ENCODE measurements at places on chromosomes 5 and 9. TPM values are rescaled to one million over a fixed set of nuclear protein-coding genes. Genes with fewer than 3 reads are reported as not detected.

GRCh38 chr9:32010322-32010721 lies 374.1 kb upstream of the ACO1 start:
- DNase-seq = no peak

DNA sequence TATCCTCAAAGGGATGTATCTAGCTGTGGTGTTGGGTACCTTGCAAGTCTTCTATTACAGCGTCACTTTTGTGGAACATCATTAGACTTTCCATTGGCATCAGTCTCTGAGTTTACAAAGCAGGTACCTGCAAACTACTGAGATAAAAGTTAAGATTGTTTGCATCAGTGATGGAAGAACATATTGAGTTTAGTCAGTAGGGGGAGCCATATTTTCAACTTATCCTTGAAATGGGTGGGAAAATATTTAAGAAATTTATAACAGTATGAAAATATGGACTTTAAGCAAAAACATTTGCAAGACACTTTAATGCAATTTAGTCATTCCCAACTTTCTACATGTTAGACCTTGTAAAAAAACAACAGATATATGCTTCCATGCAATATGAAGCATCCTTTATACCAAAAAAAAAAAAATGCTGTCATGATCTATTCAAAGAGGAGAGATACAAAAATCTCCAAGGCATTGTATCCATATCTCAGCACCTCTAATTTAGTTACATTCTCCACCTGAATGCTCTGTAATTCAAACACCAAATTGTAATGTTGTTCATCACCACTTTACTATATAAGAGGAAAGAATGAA lies 98.6 kb upstream of the ADAMTS19 start:
- DNase-seq = no peak

- DNase-seq = no peak
Observed at GRCh38 chr5:88677943-88678769, 204.8 kb downstream of the MEF2C start.

- DNase-seq = peak; percentile 75
Observed at GRCh38 chr5:55636683-55637082, 75.4 kb downstream of the SLC38A9 start.

DNA sequence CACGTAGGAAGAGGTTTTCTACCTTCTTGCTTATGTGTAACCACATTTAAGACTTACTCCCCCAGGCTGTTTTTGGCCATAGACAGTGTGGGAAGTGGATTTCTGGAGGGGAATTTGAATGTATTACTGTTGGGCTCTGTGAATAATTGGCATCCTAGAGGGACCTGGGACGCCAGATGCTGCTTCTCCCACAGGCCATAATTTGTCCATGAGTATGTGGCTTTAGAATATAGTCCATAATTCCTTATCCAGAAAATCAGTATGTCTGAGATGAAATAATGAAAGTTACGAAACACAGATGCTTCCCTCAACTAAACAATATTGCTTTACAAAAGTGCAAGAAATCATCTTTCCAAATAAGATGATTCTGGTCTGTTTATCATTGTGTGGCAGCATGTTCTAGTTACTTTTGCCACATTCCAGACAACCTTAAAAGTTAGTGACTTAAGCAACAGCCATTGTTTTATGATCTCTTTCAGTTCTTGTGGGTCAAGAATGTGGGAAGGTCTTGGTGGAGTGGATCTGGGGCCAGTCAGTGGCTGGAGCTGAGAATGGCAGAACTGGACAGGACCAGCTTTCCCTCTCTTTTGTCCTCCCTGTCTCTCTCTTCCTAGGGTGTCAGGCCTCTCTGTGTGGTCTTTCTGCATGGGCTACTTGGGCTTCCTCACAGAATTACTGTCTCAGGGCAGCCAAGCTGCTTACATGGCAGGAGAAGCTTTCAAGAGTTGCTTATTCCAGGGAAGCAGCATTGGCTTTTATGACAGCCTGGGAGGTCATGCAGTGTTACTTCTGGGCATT lies 79.4 kb downstream of the FBXL7 start:
- DNase-seq = peak; percentile 46

DNA sequence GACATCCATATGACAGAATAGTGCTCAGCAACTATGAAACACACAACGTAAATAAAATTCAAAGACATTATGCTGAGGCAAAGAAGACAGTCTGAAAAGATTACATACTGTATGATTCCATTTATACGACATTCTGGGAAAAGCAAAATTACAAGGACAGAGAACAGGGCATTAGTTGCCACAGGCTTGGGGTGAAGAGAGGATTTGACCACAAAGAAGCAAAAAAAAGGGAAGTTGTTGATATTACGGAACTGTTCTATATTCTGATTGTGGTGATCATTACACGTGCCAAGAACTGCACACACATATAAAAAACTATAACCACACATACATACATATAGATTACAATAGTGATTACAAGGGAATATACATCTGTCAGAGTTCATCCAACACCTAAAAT lies 24.1 kb downstream of the CDK5RAP2 start:
- no peak for DNase-seq

GRCh38 chr9:108389056-108389455 lies 466.7 kb downstream of the ACTL7B start:
- no peak for DNase-seq

The NR4A3 gene
- 5.4 TPM for total RNA-seq

Measured in skin of body (tissue), 3 donors.